ENCODE measurements at places on chromosomes 1 and 21.

GRCh38 chr1:218304281-218305039 lies 19.4 kb downstream of the RRP15 start:
- ATAC-seq: no peak

DNA sequence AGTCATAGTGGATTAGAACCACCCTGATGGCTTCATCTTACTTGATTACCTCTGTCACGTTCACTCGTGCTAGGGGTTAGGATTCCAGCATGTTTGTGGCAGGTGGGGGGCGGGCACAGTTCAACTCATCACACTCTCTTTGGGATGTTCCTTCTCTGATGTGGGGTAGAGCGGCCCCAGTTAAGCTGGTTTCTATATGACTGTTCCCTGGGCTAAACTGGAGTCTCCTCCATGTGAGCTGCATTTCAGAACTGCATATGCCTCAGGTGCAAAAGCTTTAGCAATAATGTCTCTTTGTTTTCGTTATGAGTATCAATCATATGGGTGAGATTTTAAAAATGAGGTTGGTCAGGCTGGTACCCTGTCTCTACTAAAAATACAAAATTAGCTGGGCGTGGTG lies 393.2 kb downstream of the RPS6KC1 start:
- ATAC-seq: peak; percentile 11

DNA sequence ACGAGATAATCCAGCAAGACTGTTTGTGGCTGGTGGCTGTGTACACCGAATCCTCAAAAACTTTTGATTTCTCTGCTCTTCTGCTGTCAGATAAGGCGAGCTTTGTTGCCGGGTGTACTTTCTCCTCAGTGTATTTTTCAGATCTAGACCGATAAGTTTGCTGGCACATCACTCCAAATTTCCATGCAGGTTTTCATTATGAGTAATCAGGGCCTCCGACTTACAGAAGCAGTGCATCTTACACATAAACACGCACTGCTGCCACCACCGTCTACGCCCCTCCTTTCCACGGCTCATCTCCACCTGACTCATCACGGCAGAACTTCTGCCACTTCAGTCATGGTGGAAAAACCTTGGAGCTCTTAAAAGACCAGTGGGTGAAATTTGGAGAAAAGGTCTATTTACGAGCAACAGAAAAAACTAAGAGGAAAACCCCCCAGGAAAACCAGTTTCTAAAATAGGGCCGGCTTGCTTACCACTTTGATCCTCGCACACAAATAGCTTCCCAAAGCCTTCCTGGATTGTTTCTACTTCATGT lies 7.7 kb downstream of the ZBTB21 start:
- ATAC-seq: peak; percentile 97

- no peak for ATAC-seq
Measured at GRCh38 chr1:227281371-227281770, 36.9 kb downstream of the CDC42BPA start.

- no peak for ATAC-seq
Measured at GRCh38 chr1:243320224-243320623, 64.4 kb downstream of the SDCCAG8 start.

DNA sequence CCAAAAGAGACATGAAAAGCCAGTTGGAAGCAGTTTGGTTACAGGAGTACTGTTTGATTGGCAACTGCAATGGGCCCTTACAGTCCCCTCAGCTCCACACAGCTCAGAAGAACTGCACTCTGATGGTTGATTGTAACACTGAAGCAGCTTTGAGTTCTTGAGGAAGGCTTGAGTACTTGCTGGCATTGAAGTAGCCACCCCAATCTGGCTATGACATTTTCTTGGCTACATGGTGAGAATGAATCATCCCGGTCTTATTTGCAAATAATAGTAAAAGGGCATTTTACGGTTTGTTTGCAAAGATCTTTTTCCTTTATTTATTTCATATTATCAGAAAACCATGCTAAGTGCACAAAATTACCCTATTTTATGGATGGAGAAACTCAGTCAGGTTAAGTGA lies 159.7 kb upstream of the BEND5 start:
- ATAC-seq: no peak

All from activated T-helper 17 cell treated with anti-CD3 and anti-CD28 coated beads, Interleukin-2, amount 50 U/mL, for 72 hours (primary cell).